Pulmonary artery endothelial cell (primary cell): ENCODE measurements at places on chromosomes 7 and 10.

GRCh38 chr10:78290131-78290750 lies 256.6 kb downstream of the RPS24 start:
- no peak for DNase-seq

DNA sequence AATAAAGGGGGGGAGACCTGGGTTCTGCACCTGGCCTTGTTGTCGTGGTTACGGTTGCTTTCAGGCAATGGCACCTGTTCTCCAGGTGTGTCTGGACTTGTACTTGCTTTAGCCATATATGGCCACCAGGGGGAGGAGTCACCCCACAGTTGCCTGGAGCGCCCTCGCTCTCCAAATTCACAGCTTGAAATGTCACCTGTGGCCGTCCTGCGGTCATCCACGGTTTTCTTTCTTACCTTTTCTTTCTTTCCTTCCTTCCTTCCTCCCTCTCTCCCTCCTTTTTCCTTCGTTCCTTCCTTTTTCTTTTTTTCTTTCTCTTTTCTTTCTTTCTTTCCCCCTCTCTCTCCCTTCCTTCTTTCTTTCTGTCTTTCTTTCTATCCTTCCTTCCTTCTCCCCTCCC lies 157.2 kb upstream of the ZNF92 start:
- DNase-seq: no peak

- DNase-seq: no peak
These were observed 133.4 kb downstream of the MAD1L1 start for GRCh38 chr7:2099048-2099957.

DNA sequence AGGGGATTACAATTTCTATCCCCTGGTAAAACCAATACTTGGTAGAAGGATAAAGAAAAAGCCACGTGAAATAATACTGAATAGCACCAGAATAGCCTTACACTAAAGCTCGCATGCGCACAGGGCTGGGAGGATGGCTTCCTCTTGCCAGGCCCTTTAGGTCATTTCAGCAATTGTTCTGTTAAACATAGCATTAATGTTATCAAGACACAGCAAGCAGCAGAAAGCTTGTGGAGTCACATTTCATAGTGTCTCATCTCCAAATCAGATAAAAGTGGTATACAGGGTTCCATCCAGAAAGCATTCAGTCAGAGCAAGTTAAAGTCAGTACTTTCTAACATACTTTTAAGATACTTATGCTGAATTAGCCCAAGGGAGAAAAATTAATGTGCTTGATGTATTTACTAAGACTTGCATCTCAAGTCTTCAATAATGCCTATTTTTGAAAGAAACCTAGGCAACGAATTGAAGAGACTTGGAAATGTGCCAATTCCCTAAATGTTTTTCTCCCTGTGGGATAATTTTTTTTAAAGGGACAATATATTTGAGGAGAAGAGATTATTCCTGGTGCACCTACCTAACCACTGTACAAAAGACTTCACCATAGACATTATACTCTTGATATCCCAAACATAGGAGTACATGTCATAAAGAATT lies 14.3 kb upstream of the NPM3 start:
- DNase-seq: no peak

GRCh38 chr7:1027242-1028043 lies 16.9 kb upstream of the GPR146 start:
- no peak for DNase-seq

DNA sequence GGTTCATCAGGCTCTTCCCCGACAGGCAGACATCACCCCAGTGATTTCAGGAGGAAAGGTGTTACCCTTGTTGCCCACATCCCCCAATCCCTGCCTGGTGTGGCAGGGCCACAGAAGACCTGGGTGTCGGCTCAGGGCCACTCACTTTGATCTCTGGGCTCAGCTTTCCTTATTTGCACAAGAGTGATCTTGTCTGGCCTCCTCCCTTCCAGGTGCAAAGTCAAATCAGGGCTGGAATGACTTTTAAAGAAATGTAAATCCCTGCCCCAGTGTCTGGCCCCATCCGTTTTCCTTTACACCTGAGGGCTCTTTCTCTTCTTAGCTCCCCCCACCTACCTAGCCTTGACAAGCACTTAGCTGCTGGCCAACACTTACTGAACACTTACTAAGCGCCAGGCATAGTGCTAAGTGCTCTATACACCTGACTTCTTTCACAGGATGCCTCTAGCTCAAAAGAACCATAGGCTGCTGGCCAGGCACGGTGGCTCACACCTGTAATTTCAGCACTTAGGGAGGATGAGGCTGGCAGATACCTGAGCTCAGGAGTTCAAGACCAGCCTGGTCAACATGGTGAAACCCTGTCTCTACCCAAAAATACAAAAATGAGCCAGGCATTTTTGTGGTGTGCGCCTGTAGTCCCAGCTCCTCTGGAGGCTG lies 979 bp upstream of the NODAL start:
- DNase-seq: no peak

DNA sequence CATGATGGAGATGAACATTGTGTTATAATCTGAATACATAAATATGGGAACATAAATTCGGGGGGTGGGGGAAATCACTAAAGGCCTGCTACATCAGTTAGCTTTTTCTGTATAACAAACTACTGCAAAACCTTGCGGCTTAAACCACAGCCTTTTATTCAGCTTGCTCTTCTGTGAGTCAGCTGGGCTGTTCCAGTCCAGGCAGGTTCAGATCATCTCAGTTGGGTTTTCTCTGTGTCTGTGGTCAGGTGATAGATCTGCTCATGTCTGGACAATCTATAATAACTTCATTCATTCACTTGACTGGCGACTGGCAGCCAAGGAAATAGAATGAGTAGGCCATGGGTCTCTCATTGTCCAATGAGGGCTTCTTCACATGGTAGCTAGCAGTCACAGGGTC lies 23.5 kb downstream of the HTR7 start:
- no peak for DNase-seq

DNA sequence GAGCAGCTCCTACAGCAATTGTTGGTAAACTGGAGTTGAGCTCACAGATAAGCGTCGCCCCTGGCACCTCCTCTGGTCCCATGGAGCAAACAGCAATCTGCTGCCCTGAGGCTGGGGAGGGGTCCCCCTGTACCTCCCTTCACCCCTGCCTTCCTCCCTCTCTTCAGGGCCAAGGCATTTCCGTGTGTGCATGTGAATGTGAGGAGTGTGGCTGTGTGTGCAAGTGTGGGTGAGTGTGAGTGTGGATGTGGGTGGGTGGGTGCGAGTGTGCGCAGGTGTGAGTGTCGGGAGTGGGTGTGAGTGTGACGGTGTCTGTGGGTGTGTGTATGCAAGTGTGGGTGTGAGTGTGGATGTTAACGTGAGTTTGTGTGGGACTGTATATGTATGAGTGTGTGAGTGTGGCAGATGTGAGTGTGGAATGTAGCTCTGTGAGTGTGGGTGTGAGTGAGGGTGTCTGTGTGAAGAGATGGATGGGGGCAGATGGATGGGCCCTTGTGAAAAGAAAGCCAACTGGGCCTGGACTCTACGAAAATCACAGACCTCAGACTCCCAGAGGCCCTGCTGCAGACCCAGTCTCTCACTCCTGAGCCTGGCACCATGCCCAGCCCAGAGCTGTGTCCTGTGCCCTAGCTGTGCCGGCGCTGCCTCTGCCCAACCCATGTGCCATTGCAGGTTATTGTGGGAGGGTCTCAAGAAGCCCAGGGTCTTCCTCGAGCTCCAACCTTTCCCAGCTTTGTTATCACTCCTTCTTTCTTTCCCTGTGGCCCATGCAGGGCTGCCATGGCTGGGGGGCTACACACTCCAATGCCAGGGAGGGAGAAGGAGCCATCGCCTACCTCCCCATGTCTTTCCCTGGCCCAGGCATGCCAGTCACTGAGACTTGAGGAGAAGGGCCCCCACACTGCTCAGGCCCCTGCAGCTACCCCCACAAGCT lies 73.9 kb downstream of the GRID1 start:
- no peak for DNase-seq

DNA sequence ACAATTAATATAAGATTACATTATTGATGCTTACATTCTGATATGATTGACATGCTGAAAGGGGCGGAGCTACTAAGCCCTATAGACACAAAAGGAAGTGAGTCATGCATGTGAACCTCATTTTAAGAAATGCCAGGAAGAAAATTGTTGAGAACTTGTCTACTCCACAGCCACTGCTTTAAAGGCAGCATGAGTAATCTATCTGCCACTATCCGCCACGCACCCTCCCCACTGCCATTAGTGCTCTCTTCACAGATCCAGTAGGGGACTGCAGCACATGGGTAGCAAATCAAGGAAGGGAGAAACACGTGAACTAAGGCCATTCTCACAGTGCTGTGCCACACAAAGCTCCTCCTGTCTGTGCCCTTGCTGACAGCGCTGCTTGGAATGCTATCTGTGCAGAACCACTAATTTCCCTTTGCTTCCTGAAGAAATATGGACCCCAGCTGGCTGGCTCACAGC lies 524.8 kb downstream of the GRM8 start:
- no peak for DNase-seq

DNA sequence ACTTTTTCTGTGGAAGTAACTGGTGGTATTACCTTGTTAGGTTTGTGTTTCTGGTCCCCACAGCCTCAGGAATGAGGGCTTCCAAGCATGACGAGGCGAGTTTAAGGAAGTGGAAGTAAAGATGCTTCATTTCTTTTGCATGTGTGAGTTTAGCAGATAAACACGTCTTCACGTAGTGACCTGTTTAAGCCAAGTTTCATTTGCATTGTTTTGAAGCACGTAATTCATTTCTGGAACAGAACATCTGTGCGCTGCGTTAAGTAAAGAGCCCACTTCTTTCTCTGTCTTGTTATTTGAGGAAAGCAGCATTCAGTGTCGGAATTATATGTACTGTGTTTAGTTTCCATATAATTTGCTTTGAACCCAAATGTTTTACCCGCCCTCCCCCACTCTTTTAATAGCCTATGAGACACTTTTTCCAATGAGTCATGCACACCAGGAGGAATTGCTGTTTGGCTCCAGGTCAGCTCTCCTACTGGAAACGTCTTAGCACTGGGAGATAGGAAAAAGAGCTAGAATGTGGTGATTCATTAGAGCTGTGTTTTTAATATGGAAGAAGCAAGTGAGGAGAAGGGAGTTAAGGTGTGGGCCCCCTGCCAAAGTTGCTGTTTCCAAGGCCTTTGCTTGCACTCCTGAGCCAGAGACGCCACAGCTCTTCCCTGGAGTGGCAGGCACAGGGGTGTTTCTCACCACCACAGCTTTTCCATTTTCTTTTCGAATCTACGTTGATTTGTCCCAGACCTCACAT lies 36.7 kb downstream of the BTBD16 start:
- peak; percentile 98 for DNase-seq

DNA sequence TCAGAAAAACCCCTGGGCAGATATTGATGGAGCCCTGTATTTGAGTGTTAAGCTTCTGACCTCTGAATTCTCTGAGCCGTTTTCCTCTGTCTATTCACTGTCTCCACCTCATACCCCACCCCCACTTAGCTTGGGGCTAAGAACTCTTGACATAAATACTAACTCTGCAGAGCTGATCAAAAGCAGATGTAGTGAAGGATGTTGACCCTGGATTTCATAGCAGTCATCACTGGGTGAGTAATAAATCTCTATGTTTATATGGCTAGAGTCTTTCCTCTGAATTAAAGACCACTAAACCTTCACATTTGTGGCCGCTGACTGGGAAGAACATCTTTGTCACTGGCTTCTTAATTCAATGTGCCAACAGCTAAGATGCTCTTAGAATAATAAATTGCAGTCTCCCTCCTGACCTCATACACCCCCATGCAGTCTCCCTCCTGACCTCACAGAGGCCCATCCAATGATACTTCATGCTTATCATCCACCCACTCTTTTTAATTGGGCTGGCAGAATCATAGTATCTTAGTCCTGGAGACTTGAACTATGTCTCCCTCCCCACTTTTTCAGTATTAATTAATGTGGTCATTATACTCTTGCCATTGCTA lies 78.0 kb upstream of the MACROH2A2 start:
- no peak for DNase-seq

DNA sequence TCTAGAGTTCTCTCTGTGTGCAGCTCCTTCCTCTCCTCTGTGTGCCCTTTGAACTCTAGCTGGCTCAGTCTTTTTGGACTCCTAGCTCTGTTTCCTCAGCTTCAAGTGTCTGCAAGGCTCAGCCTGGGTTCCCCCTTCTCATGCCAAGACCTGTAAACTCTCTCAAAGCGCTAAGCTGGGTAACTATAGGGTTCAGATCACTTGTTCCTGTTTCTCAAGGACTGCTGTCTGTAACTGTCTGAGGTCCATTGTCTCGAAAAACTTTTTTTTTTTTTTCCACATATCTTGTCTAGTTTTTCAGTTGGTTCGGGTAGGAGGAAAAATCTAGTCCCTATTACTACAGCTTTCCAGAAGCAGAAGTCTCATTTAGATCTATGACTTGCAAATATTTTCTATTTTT lies 46.6 kb upstream of the PPP1R17 start:
- no peak for DNase-seq

GRCh38 chr10:74900297-74900696 lies 73.9 kb downstream of the KAT6B start:
- DNase-seq: no peak

- peak; percentile 45 for DNase-seq
These were observed 198.2 kb downstream of the MLLT10 start for GRCh38 chr10:21732067-21732772.

DNA sequence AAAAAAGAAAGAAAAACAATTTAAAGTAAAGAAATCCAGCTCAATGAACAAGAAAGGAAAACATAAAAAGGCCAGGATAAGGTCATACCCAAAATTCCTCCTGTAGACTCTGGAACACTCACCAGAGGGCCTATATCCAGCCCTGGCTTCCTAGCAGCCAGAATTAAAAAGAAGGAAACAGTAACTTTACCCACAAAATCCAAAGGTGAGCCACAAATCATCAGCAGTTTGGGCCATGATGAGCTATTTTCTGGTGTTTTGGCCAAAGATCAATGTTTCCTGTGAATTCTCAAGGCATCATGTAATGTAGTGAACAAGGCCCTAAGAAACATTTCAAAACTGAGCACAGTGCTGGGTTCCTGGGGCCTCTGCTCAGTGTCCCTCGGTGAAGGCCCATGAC lies 87.8 kb downstream of the LARP4B start:
- no peak for DNase-seq

- no peak for DNase-seq
These were observed 38.3 kb downstream of the NRCAM start for GRCh38 chr7:108417926-108418325.

DNA sequence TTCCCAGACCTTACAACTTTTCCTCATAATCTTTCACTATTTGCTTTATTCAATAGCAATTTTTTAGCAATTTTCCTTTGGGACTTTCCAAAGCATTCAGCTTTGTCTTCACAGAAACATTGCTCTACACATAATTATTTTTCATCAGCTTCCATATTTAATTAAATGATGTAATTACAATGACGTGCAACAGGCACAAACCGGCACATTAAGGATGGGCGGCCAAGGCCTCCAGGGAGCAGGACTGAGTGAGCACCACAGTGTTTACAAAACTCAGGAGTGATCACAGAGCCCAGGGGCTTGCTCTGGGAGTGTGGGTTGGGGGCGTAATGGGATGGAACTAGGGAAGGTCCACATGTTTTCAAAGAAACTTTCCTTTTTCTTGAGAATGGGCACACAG lies 69.8 kb downstream of the MAD1L1 start:
- DNase-seq: no peak
